ENCODE measurements at places on chromosomes 4 and X. TPM values are rescaled to one million over a fixed set of nuclear protein-coding genes. Genes with fewer than 3 reads are reported as not detected.

Gene PRDM5
- 25.0 TPM for total RNA-seq

Gene CD40LG
- not detected for total RNA-seq

Gene RENBP
- total RNA-seq, result 2.0 TPM

Gene GRID2
- total RNA-seq, result 0.11 TPM

Gene PDZD4
- total RNA-seq, result 0.22 TPM

Gene CT45A5
- total RNA-seq, result not detected

Gene SMPX
- not detected for total RNA-seq
